ENCODE measurements at places on chromosomes 16 and 17.

- DNase-seq: no peak
These were observed 56.8 kb upstream of the SCNN1B start for GRCh38 chr16:23245268-23245667.

GRCh38 chr17:41869426-41869825 lies 4.2 kb upstream of the KLHL11 start:
- DNase-seq: no peak

- no peak for DNase-seq
These were observed 55.1 kb upstream of the CORO6 start for GRCh38 chr17:29677824-29678223.

- DNase-seq: no peak
These were observed 62.2 kb downstream of the UTP18 start for GRCh38 chr17:51322390-51323029.

DNA sequence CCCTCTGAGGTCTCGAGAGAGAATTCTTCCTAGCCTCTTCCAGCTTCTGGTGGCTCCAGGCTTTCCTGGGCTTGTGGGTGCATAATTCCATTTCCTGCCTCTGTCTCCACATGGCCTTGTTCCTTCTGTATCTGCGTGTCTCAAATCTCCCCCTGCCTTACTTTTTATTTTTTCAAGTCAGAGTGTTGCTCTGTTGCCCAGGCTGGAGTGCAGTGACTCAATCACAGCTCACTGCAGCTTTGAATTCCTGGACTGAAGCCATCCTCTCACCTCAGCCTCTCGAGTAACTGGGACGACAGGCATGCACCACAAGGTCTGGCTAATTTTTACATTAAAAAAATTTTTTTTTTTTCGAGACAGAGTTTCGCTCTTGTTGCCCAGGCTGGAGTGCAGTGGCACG lies 120.6 kb downstream of the SHISA9 start:
- no peak for DNase-seq

GRCh38 chr17:74271901-74272561 lies 2.0 kb upstream of the DNAI2 start:
- no peak for DNase-seq

DNA sequence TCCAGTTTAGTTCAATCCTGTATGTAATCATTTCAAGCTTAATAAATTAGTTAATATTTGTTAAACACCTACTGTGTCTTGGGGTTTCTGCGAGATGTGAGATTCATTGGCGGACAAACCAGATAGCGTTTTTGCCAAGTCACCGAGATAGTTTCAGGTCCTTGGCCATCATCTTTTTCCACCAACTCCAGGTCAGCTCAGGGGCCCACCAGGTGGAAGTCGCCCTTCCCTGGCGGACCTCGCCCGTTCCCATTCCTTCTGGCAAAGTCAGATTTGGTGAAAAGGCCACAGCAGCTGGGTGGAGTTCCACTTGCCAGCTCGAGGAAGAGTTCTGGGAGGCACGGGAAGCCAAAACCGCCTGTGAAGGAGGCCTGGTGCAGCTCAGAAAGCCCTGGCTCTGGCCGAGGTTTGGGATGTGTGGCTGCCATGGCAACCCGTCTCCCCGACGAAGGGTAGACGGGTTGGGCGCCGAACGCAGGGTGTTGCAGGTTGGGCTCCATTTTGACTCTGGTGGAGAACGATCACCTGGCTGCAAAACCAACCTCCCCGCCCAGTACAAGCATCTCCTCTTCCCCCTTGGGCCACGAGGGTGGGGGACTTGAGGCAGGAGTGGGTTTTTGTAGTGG lies 39.5 kb downstream of the CMIP start:
- no peak for DNase-seq

- no peak for DNase-seq
These were observed 296.5 kb upstream of the MAF start for GRCh38 chr16:79897104-79897452.

GRCh38 chr16:58499615-58500351 lies at the start of gene NDRG4:
Gene NDRG4, plus strand, starts transcription at chr16:58500143. Its CDS starts 106 bp downstream, at chr16:58500249.
- no peak for DNase-seq

Data from stimulated activated CD4-positive, alpha-beta T cell treated with anti-CD3 and anti-CD28 coated beads, Interleukin-1b, Interleukin-23, amount 100 ng/mL, for 1 hour (primary cell).